ENCODE measurements at places on chromosomes 7 and 10.

DNA sequence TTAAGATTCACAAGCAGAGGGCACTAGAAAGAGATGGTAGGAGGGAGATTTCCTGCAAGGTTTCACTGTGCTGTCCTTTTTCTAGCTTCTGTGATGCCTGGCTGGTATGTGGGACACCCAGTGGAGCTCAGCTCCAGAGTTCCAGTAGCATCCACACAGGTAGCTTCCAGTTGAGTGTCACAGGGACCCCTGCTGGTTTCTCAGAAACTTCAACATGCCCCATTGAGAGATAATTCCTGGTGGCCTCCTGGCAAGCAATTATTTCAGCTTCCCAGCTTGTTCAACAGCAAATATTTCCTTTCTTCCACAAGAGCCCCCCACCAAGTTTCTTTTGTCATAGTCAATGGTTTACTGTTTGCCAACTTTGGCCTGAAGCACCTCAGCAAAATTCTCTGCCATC, 858.7 kb downstream of the REEP3 start:
- no peak for DNase-seq

GRCh38 chr10:34581801-34582532, 233.1 kb downstream of the PARD3 start:
- no peak for DNase-seq

DNA sequence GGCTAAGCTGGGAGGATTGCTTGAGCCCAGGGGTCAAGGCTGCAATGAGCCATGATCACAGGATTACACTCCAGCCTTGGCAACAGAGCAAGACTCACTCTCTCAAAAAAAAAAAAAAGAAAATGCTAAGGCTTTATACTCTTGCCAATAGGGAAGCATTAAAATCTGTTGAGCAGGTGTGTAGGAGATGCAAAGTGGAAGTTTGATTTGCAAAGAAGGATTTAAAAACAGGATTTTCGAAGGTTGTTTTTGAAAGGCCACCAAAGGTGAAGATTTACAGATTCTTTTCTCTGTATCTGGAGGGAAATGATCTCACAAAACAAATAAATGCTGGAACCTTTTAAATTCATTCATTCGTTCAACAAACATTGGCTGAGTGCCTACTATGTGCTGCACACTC, 8.6 kb upstream of the PDE1C start:
- no peak for DNase-seq

- no peak for DNase-seq
Observed at GRCh38 chr10:31618541-31619291, 299.7 kb downstream of the ZEB1 start.

- DNase-seq: no peak
Observed at GRCh38 chr7:39417642-39418041, 148.6 kb upstream of the YAE1 start.

- DNase-seq: no peak
Observed at GRCh38 chr10:92244796-92245195, 46.1 kb downstream of the CPEB3 start.

- no peak for DNase-seq
Observed at GRCh38 chr7:110507832-110508231, 583.1 kb upstream of the LRRN3 start.
